ENCODE measurements at places on chromosomes 13 and 19. TPM values are rescaled to one million over a fixed set of nuclear protein-coding genes. Genes with fewer than 3 reads are reported as not detected.

GRCh38 chr19:6739390-6739882 is at the start of gene TRIP10:
Gene TRIP10, plus strand, starts transcription at chr19:6739680. Its CDS starts 82 bp downstream, at chr19:6739762.
- DNase-seq, result peak; percentile 88

DNA sequence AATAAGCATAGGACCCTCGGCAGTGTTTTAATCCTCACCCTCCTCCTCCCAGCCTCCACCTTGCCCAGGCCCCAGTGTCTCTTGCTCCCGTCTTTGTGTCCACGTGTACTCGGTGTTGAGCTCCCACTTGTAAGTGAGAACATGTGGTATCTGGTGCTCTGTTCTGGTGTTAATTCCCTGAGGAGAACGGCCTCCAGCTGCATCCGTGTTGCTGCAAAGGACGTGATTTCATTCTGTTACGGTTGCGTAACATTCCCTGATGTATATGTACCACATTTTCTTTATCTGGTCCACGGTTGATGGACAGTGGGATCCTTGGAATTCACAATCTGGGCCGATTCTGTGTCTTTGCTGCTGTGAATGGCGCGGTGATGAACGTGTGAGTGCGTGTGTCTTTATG is 44.7 kb upstream of the TFDP1 start:
- no peak for DNase-seq

DNA sequence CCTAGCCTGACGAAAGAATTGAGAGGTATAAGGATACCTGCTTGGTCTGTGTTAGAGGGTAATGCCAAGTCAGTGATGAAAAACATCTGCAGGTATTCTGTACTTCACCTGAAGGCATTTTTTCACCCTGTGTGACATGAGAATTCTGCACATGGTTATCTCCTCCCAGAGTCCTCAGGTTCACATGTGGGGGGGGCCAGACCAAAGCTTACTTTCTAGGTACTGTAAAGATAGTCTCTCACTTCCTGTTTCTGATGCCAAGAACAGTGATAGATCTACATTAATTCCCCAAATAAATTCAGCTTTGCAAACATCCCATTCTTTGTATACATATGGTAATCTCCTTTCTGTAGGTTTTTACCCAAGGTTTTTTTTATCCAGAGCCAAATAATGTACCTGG is 53.4 kb downstream of the GPC6 start:
- no peak for DNase-seq

GRCh38 chr19:55400281-55401087 is 7.1 kb downstream of the UBE2S start:
- DNase-seq, result no peak

- DNase-seq, result no peak
Measured at GRCh38 chr13:66745307-66745706, 484.8 kb downstream of the PCDH9 start.

Gene MIER2
- 16.0 TPM for total RNA-seq

Gene ZNF20
- total RNA-seq, result 3.0 TPM

Gene ZNF550
- 9.9 TPM for total RNA-seq

Gene ZNF283
- 14.4 TPM for total RNA-seq
